ENCODE measurements at places on chromosomes 7 and 10.
A peak's percentile ranks its signal among the peaks of the same experiment; 100 is the strongest.

DNA sequence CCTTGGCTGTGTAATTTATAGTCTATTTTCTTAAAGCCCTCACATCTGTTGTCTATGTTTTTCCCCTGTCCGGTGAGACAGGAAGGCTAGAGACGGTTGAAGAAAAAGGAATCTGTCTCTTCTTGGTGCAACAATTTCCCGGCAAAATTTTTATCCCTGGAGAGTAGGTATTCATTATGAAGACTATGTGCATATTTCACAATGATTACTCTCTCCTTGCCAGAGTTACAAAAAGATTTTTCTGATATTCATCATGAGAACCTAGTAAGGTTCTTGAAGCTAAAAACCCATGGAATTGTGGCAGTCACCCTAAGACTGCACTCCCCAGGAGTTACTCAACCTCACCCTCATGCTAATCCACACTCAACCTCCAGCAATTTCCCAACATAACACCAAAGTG lies 55.0 kb upstream of the GHITM start:
- DNase-seq, result no peak

DNA sequence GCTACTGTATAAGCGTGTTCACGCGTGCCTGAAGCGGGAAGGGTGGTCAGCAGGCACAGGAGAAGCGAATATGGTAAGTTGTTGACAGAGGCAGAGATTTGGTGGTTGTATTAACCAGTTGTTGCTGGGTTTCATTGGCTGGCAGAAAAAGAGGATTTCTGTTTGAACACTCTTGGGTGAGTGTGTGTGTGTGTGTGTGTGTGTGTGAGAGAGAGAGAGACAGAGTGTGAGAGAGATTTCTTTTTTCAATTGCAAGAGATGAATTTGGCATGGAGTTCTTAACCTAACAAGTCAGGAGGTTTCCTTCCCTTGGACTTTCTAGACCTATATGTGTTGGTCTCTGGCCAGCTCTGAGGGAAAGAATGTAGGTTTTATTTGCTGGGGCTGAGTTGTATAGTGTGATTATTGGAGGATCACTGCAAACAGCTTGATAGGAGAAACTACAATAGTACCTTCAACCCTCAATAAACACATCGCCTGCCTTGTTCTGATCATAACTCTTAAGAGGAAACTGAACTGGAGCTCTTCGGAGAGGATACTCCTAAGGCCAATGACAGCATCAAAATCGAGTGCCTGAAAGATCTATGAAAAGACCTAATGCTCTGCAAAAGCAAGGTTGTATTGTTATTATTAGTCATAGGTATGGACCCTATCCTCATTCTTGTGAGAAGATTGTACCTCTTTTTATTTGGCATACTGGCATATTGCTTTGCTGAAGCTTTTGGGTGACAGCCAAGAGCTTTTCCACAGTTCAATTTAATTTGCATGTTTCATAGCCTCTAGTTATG lies 1.2 kb downstream of the MCU start:
- DNase-seq, result no peak

DNA sequence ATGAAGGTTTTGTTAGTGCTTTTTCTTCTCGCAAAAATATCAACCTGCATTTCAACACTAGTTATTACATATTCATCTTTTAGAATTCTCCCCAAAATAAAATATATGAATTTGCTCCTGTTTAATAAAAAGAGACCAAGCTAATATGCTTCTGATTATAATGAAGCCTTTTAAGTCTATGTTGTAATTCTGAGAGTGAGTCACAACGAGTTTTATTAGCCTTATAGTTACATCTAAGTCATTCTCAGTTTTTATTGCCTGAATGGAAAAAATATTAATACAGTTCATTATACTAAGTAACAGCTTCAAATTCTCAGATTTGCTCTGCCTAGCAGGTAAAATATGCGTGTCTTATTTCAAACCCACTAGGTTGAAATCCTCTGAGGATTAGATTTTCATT lies 152.4 kb upstream of the CELF2 start:
- DNase-seq, result no peak

GRCh38 chr7:6653071-6654003 lies 16.2 kb downstream of the ZNF316 start:
- DNase-seq, result no peak

- no peak for DNase-seq
Observed at GRCh38 chr7:47385536-47386125, 196.3 kb downstream of the TNS3 start.

GRCh38 chr10:58638388-58638787 lies 125.7 kb downstream of the BICC1 start:
- DNase-seq, result no peak

DNA sequence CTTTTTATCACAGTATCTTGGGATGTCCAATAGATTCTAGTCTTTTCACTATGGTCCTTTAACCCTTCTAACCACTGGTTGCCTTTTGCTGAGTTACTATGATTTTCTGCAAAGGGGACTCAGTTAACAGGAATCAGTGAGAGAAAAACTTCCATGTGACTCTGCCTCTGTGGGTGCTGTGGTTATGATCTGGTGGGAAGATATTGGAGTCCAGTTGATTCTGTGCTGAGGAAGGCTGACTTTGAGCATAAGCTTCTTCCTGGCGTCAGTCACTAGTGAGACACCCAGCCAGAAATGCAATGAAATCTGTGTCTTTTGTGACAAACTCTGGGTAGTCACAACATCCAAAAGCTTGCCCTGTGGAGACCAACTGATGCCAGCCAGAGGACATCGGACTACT lies 648.0 kb downstream of the SUGCT start:
- DNase-seq, result no peak

GRCh38 chr7:151686826-151687225 lies 167.1 kb upstream of the RHEB start:
- DNase-seq, result no peak

GRCh38 chr10:102450124-102450373 lies 1.3 kb downstream of the C10orf95 start:
- DNase-seq, result no peak

DNA sequence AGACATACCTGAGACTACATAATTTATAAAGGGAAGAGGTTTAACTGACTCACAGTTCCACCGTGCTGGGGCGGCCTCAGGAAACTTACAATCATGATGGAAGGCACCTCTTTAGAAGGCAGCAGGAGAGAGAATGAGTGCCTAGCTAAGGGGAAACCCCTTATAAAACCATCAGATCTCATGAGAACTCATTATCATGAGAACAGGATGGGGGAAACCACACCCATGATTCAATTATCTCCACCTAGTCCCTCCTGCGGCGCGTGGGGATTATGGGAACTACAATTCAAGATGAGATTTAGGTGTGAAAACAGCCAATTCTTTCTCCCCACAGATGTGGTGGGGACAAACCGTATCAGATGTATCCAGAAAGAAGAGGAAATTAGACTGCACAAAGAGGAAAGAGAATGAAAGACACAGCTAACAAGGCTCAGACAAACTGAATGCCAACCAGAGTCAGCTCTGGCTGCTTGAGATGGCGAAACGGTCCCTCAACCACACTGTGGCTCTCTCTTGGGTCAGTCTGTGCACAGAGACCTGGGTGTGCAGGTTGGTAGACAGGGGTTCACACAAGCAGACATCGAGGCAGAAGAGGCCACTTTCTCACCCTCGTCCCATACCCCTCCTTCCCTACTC lies 375.6 kb downstream of the SFMBT2 start:
- DNase-seq, result peak; percentile 45

- no peak for DNase-seq
Observed at GRCh38 chr7:29090151-29090805, 56.1 kb downstream of the CPVL start.

GRCh38 chr7:26553128-26553527 lies 261.5 kb downstream of the SNX10 start:
- no peak for DNase-seq

DNA sequence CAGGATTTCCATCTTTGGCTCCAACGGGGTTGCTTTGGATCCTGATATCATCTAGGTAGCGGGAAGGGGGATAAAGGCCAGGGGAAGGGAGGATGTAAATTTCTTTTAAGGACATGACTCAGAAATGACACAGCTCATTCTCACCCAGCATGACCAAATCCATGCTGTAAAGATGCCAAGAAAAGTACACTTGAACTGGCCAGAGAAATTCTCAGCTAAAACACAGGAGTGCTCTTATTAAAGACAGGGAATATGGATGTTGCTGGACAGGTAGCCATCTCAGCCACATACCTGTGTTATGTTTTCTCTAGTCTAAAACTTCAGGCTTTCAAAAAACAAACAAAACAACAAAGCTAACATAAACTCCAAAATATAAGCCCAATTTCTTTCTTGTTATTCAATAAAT lies 68.3 kb downstream of the NAMPT start:
- DNase-seq, result no peak

DNA sequence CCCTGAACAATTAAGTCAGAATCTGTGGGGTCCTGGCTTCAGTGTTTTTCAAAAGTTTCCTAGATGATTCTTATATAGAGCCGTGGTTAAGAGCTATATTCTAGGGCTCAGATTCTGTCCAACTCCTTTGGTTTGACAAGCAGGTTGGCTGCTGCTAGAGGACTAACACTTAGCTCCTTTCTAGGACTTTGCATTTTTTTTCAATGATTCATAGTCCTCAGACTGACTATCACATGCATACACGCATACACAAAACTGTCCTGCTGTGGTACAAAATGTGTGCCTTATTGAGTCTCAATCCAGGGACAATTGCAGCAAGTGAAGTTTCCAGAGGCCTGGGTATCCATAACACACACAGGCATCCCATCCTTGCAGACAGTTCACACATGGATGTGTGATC lies 392.0 kb downstream of the NRG3 start:
- DNase-seq, result no peak

- DNase-seq, result no peak
Observed at GRCh38 chr7:5223646-5224340, 33.8 kb downstream of the WIPI2 start.

- no peak for DNase-seq
Observed at GRCh38 chr10:120861178-120861855, 10.2 kb downstream of the WDR11 start.

DNA sequence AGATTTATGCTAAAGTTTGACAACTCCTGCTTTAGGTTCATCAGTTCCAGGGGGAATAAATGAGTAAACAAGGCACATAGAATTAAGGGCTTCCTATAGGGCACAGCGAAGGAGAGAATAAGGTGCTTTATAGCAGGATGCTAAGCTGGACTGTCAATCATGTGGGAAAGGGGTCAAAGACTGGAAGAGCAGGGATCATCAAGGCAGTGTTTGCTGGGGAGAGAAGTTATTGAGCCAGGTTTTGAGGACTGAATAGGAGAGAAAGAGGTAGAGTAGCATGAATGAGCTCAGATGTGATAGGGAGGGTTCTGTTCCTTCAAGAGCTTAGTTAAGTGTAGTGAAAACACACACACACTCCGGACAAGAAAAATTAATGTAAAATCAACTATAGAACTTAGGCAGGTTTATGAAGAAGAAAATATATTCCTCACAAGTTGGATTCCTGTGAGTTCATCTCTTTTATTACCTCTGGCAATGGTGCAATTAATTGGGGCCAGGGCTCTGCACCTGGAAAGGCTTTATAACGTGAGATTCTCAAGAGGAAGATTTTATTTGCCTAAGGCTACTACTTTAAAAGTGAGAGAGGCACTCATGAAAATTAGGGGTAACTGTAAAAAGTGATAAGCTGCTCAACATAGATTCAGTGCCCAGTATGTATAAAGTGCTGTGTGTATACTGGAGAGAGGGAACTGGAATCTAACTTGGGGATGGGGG lies 222.4 kb downstream of the AUTS2 start:
- DNase-seq, result no peak

DNA sequence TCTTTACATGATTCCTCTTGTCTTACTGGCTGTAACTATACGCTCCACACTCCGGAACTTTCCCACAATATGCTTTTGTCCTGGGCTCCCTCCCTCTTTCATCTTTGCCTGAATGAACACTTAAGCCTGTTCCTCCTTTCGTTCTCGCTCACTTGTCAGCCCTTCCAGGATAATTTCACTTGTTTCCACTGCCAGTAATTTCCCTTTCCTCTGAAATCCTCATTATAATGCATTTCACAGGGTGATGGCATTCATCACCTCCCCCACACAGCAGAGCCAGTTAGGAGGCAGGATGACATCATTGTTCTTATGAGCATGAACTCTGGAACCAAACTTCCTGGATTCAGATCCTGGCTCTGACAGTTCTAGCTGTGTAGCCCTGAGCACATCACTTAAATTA lies 372.6 kb downstream of the GPR158 start:
- DNase-seq, result no peak

DNA sequence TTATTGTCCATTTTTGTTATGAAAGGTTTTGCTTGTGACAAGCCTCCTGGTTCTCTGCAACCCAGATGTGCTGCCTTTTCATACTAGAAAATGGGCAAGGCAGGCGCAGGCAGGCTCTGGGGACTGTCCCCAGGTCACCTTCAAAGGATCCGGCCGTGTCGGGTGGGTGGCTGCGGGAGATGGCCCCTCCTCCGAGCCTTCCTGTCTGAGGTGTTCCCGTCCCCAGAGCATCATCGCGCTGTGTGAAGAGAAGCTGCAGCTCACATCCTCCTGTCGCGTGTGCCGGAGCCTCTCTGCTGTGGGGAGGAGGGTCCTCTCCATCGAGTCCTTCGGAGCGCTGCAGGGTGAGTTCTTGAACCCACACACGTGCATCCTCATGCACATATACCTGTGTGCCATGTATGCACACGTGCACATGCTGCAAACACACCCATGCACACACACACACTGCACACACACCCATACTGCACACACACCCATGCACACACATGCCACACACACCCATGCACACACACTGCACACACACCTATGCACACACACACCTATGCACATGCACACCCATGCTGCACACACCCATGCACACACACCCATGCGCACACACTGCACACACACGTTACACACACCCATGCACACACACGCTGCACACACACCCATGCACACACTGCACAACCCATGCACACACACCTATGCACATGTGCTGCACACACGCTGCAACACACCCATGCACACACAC lies 23.8 kb downstream of the KNDC1 start:
- DNase-seq, result no peak

DNA sequence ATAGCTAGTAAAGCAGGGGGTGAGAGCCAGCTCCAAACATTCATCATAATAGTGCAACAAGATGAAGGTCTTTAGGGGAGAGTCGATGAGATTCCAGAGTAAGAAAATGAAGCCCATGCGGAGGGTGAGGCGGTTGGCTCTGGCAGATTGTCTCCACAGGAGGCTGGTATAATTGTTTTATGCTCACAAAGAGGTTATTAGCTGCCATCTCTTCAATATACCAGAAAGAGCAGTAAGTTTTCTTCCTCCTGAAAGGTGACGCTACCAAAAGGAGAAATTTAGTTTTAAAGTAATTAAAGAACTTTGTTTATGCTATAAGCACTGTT lies 59.2 kb upstream of the KCNIP2 start:
- DNase-seq, result no peak

DNA sequence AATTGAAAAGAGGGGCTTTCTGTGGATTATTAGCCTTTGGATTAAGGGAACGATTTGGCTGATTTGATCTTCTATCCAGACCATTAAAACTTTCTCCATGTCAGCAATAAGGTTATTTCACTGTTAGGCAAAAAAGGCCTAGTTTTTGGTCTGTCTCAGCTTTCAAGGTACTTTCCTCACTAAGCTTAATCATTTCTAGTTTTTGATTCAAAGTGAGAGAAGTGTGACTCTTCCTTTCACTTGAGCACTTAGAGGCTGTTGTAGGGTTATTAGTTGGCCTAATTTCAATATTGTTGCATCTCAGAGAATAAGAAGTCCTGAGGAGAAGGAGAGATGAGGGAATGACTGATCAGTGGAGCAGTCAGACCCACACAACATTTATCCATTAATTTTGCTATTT lies 596.0 kb upstream of the TPK1 start:
- DNase-seq, result no peak

- no peak for DNase-seq
Observed at GRCh38 chr10:71963351-71964097, 671 bp upstream of the CHST3 start.
